Posterior vena cava (tissue), 2 donors: ENCODE measurements at places on chromosomes 1 and 21. TPM values are rescaled to one million over a fixed set of nuclear protein-coding genes. Genes with fewer than 3 reads are reported as not detected.

DNA sequence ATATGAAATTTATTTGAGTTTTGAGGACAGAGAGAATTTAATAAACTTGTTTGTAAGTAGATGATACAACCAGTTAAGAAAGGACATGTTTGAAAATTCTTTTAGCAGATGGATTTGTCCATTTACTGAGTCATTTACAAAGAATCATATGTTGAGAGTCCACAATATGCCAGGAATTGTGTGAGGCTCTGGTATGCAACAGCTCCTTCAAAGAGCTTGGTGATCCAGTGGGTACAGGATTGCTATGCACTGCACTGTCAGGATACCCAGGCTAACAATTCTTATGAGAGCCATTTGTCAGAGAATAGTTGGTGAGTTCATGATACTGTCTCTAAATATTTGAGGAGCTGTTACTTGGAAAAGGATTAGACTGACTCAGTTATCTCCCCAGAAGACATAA lies 11.0 kb downstream of the DNM3 start:
- DNase-seq, result no peak

- DNase-seq, result no peak
These were observed 42.3 kb downstream of the CD247 start for GRCh38 chr1:167476061-167476460.

- DNase-seq, result no peak
These were observed 54.6 kb upstream of the BOLA1 start for GRCh38 chr1:149844650-149845255.

- no peak for DNase-seq
These were observed 1.8 kb downstream of the VANGL2 start for GRCh38 chr1:160402001-160402795.

DNA sequence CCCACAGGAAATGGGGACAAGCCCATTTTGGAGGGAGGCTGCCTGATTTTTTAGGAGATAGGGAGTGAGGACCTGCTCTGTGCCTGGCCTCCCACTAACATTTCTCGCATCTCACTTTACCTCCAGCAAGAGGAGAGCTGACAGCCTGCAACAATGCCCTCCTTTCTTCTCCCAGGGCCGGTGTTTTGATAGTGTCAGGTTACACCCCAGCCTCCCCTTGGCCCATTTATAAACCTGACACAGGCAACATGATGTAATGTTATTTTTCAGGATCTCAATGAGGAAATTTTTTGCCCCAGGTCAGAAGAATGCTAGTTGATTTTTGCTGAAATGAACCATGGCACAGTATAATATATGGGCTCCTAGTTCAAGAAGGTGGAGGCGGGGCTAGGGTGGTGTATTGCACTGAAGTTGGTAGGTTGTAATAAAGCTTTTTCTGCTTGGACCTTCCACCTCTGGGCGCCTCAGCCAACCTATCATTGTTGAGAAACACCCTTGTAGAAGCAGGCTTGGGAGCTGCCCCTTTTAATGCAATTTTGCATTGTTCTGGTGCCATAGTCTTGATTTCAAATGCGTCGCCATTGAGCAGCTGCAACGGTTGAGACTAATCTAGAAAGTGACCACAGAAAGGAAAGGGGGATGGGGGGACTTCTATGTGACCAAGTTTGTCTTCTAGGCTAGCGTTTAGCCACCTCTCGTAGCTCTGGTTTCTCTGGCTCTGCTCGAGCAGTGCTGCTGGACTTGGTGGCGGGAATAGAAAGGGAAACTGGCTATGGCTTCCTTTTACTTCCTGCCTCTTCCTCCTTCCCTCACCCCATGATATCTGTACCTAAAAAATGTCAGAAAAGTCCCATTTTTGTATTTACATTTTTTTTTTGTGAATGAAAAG lies 53.0 kb downstream of the PBX1 start:
- no peak for DNase-seq

GRCh38 chr1:24438423-24438901 lies 22.9 kb downstream of the NIPAL3 start:
- DNase-seq, result no peak

DNA sequence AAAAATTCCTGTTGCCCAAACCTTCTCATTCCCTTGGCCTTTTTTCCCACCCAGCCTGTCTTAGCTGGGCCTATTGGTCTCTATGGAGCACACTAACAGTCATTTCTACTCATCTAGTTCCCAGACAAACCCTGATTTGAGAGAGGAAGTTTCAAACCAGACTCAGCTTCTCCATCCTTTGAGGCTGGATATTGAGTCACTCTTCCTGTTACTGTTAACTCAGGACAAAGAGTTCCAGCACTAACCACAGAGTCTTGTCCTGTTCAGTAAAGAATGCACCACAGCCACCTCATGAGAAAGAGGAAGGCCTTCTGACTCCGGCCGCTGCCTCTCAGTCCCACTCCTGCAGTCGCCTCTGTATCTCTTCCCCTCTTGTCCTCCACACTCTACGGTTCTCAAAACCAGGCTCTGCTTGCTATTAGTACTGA lies 137.8 kb downstream of the PTPRC start:
- peak; percentile 81 for DNase-seq

GRCh38 chr1:230594214-230594773 lies 48.0 kb upstream of the COG2 start:
- DNase-seq, result no peak

DNA sequence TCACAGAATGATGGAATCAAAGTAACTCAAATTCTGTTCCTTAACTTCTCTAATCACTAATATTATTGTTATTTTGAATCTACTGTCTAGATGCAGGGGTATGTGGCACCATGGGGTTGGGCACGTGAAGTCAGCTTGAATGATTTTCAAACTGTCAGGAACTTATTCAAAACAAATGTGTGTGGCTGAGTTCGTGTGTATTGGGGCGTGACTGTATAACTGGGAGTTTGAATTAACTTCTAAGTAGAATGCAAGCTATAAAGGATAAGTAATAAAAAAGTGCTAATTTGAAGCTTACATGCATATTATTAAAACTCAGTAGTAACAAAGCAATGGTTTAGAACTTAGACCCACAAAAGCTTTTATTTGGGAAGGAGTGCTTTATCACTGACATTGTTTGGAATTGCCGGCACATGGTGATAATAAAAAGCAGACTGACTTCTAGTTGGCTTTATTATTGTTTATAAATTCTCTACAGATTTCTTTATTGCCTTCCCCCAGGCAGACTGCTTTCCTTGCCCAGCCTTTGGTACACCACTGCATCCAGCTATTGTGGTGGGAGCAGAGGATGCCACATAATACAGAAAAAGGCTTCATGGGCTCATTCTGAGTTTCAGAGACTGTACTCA lies 84.3 kb downstream of the TENT5C start:
- DNase-seq, result no peak

- no peak for DNase-seq
These were observed 257.0 kb downstream of the GRIK1 start for GRCh38 chr21:29682800-29683199.

- DNase-seq, result no peak
These were observed 93.0 kb downstream of the CLIC6 start for GRCh38 chr21:34761758-34762330.

DNA sequence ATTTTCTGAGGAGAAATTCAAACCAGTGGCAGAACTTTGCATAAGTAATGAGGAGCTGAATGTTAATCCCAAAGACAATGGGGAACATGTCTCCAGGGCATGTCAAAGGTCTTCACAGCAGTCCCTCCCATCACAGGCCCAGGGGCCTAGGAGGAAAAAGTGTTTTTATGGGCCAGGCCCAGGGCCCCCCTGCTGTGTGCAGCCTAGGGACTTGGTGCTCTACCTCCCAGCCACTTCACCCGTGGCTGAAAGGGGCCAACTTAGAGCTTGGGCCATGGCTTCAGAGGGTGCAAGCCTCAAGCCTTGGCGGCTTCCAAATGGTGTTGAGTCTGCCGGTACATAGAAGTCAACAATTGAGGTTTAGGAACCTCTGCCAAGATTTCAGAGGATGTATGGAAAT lies 854.0 kb downstream of the LRRIQ3 start:
- DNase-seq, result peak; percentile 77

- DNase-seq, result no peak
These were observed 9.0 kb upstream of the PLA2G2A start for GRCh38 chr1:19988267-19989006.

- no peak for DNase-seq
These were observed 10.1 kb upstream of the EXO1 start for GRCh38 chr1:241837901-241838300.

GRCh38 chr1:154955718-154956543 lies at the start of gene PBXIP1:
PBXIP1 (minus strand) TSS chr1:154956099; CDS start chr1:154953721, 2,378 bp downstream.
- DNase-seq, result no peak

DNA sequence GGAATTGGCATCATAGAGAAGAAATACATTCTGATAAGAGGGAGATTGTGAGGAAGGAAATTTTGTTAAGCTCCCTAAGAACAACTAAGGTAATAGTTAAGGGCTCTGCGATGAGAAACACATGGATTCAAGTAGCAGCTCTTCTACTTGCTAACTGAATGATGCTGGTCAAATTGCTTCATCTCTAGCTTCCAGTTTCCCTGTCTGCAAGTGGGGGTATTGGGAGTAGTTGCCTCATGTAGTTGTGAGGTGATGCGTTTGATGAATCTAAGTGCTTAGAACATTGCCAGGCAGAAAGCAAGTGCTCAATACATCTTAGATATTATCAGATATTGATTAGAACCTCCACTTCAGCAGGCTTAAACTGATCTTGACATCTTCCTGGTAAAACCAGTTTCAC lies 84.8 kb downstream of the CD58 start:
- no peak for DNase-seq

GRCh38 chr1:5976726-5977493 lies 15.3 kb downstream of the NPHP4 start:
- peak; percentile 68 for DNase-seq

DNA sequence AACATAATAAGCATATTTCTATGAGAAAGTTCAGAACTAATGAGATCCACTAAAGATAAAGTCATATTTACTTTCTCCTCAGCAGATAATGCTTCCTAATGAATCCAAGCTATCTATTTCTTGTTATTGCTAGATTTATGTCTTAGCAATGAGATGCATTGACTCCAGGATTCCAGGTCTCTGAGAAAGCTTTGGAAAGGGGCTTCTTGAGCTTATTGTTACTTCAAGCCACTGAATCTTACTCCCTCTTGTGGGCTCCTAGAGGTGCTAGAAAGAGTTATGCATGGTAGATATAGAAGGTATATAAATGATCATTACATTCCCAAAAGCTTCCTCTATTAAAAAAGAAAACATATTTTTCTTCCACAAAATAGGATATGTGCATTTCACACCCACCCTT lies 246.4 kb upstream of the ADAMTS5 start:
- no peak for DNase-seq

- no peak for DNase-seq
These were observed 20.7 kb upstream of the ZC3H12A start for GRCh38 chr1:37453647-37454046.

- DNase-seq, result no peak
These were observed 74.0 kb upstream of the ARHGEF16 start for GRCh38 chr1:3380469-3380868.

The SSBP3 gene
- total RNA-seq, result 56.1 TPM

The ELF3 gene
- 0.37 TPM for total RNA-seq

The GPR153 gene
- total RNA-seq, result 11.8 TPM

The ETNK2 gene
- total RNA-seq, result 7.4 TPM

The PROK1 gene
- 0.32 TPM for total RNA-seq

The GNG12 gene
- 166 TPM for total RNA-seq
